ENCODE measurements at places on chromosomes 3 and 15.
A peak's percentile ranks its signal among the peaks of the same experiment; 100 is the strongest.

DNA sequence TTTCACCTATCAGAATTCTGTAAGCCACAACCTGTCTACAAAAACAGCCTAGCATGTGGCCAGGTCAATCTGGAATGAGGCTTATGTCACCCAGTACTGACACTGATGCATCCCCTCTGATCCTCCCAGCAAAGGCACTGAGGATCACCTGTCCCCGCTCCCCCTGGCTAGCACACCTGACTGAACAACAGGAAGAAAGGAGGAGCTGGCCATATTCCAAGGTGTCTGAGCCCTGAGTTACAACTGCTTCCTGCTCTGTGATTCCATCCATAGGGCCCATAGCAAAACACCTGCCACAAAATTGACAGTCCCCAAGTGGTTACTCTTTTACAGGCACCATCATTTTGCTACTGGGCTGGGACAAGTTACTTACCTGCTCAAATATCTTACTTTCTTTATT, 555.5 kb upstream of the CFAP20DC start:
- DNase-seq, result no peak

- no peak for DNase-seq
These were observed 198.2 kb downstream of the SSR3 start for GRCh38 chr3:156356537-156357363.

DNA sequence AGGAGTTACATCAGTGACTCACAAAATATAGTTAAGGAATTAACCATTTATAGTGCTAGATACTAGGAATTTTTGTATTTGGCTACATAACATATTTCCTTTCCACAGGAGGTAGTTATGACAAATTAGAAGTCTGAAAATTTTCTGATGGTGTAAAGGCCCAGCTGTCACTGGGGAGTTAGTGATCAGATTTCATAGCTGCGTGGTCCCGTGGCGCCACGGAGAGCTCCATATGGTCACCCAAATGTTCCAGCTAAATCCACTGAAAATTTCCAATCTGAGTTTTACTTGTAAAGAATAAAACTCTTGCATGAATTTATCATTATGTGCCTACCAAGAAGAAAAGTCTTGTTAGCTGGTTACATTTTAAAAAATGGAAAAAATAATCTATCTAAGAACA, 368.9 kb upstream of the PLSCR5 start:
- no peak for DNase-seq

DNA sequence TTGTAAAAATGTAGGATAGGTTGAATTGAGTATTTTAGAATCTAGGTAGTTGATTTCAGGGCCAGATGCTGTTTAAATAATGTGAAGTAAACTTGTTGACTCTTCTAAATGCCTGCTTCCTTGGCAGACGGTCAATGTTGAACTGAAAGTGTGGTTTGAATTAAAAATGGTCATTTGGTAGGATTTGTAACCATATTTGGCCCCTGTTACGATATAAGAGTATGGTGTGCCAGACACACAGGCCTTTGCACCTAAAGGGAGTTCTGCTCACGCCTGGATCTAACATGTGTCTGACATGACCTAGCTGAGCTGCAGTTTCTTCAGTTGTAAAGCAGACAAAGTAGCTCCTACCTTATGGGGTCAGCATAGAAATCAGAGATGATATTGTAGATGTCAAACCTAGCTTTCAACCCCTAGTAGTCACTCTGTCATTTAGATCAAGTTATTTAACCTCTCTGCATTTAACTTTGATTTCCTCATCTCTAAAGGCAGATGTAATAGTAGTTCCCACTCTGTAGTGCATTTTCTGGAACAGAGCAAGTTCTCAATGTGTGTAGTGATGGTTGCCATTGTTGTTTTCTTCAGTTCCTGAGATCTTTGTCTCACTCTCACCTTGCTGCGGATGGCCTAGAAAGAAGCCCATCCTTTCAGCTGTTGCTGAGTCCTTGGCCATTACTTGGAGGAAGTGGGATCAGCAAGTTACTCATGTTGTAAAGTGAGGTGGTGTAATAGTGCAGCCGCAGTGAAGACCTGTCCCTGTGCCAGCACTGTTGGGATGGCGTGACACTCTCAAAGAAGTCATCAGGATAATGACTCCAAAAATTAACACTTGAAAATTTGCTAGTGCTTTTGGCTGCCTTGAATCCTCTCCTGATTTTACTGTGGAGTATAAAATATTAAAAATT, 90.2 kb downstream of the GHSR start:
- DNase-seq, result no peak

GRCh38 chr15:31155151-31155550, 53.6 kb upstream of the TRPM1 start:
- no peak for DNase-seq

DNA sequence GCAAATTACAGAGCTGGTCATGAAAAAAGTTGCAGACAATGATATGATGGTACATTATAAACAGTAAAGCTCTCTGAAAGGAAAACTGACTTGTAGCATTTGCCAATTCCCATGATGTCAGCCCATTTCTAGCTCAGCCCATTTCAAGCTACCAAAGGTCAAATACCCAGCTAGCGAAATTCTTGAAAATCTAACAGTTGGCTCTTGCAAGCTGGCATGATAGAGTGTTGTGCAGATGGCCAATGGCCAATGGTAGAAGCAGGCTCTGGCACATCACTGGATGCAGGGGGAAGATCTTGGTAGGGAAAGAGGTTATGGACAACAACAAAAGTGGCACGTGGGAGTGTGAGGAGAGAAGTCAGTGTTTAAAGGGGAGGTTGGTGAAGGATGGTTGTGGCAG, 36.7 kb downstream of the RASGRF1 start:
- no peak for DNase-seq

DNA sequence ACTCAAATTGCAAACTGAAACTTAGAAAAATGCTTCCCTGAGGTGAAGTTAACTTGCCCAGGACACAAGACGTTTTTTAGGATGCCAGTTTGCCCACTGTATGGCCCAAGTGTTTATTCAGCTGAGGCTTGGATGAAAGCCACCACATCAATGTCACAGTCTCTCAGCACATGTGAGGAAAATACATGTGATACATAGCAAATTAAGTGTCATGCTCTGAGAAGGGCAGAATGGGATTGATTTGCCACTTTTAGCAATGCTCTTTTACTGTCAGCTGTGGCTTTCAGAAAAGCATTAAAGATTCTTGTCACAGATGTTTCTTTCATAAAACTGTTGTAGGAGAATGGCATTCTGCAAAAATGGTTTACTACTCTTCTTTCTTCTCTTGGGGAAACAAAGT, 165.5 kb downstream of the ZIC1 start:
- no peak for DNase-seq

- DNase-seq, result no peak
These were observed 37.3 kb upstream of the B3GALNT1 start for GRCh38 chr3:161142486-161142885.

DNA sequence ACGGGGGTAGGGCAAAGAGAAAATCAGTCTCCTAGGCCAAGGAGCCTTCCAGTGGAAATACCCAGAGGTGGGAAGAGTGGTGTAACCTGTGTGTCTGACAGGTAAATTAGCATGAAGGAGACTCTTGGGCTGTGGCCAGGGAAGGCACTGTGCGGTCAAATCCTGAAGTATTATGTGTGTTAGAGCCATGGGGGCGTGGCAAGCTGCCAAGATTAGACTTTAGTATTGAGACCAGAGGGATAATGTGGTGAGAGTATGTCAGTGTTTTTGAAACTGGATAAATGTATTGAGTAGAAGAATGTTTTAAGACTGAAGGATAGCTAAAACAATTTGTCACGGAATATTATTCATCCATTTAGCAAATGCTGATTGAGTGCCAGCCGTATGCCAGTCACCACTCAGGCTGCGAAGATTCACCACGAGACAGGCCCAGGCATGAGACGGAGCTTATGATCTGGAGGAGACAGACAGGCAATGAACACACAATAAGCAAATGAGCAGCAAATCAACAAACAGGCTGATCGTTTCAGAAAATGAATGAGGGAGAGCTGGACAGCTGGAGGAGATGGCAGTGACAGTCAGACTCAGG, 445.9 kb downstream of the MCTP2 start:
- DNase-seq, result no peak

DNA sequence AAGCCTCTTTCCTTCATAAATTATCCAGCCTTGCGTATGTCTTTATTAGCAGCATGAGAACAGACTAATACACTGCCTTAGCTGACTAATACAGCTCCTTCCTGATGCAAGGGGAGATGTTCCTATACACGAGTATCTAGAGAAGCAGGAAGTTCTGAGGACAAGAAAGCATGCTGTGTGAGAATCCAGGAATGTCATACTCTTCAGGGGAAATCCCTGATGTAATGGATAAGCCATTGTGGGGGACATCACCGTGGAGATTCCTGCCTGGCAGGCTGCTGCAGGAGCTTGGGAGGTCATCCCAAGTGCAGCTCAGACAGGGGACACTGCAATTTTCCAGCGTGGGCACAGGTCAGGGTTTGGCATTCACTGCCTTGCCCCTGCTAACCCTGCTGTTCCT, 476.9 kb downstream of the NR2F2 start:
- no peak for DNase-seq

DNA sequence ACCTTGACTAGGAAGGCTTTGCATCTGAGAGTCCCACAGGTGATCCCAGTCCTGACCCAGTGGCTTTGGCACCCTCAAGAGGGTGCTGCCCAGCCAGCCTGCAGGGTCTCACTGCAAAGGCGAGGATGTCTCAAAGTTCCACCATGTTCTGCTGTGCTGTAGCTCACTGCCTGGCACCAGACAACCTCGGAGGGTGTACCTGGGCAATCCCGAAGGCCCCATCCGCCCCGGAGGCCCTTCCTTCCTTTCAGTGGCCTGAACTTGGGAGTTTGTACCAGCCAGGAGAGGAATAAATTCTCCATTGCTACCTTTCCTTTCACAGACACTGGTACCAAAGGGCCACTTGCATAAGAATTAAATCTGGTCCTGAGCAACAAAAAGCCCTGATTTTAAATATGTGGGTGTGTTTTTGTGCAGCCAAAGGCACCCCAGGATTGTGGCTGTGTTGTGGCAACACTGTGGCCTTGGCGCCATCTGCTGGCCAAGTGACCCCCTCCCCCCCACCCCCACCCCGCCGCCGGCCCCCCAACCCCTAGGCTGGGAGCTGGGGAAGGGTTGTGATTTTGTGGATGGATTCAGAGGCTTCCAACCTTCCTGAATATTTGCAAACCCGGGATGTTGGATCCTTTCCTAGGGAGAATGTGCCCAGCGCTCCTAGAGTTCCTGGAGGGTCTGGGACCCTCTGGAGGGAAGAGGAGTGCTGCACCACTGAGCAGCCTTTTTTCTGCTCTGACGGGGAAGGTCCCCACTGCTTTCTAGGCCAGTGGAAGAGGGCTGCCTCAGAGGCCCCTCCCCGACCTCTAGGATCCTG, 9.7 kb upstream of the PTPN23 start:
- no peak for DNase-seq

- no peak for DNase-seq
These were observed 15.5 kb downstream of the TBC1D2B start for GRCh38 chr15:78061963-78062427.

- peak; percentile 71 for DNase-seq
These were observed 35.1 kb downstream of the CMTM6 start for GRCh38 chr3:32467333-32468070.

DNA sequence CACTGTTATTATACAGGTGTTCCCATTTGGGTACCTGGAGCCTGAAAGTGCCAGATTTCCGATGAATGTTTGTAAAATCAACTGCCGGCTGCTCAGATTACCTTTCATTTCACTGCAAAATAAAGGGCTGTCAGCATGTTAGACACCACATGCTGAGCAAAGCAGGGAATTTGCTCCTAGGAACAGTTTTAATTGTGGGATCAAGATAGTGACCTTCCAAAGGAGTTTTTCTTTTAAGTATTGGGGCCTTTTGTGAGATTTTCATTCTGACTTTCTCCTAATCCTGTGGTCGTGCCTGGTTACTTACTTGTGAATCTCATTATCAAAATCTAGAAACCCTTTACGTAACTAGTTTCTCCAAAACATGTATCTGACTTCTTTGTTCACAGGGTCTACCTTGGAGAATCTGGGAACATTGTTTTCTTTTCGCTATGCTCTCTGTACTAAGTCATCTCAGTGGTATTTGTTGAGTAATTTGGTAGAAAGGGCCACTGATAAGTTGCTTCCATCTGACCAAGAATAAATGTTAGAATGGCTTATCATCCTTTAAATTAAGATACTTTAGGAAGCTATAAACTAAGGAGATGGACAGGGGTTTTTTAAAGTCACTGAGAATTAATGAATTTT, 40.8 kb upstream of the LRTM1 start:
- no peak for DNase-seq

- no peak for DNase-seq
These were observed 747 bp downstream of the SORD start for GRCh38 chr15:45023659-45024225.

- no peak for DNase-seq
These were observed 376.3 kb downstream of the PDCD6IP start for GRCh38 chr3:34174740-34175139.

- DNase-seq, result no peak
These were observed 401.2 kb upstream of the NR2F2 start for GRCh38 chr15:95929232-95929846.

GRCh38 chr3:194957743-194958240, 272.1 kb downstream of the FAM43A start:
- DNase-seq, result no peak

GRCh38 chr3:70094197-70094596, 94.7 kb downstream of the SAMMSON start:
- DNase-seq, result no peak

Data from stimulated activated CD8-positive, alpha-beta memory T cell treated with anti-CD3 and anti-CD28 coated beads, Interleukin-15, amount 100 ng/mL, for 24 hours (primary cell).